ENCODE measurements at places on chromosomes 16 and 17.
A peak's percentile ranks its signal among the peaks of the same experiment; 100 is the strongest.

GRCh38 chr17:43945074-43945829 lies 3.0 kb upstream of the PPY start:
- DNase-seq = no peak

DNA sequence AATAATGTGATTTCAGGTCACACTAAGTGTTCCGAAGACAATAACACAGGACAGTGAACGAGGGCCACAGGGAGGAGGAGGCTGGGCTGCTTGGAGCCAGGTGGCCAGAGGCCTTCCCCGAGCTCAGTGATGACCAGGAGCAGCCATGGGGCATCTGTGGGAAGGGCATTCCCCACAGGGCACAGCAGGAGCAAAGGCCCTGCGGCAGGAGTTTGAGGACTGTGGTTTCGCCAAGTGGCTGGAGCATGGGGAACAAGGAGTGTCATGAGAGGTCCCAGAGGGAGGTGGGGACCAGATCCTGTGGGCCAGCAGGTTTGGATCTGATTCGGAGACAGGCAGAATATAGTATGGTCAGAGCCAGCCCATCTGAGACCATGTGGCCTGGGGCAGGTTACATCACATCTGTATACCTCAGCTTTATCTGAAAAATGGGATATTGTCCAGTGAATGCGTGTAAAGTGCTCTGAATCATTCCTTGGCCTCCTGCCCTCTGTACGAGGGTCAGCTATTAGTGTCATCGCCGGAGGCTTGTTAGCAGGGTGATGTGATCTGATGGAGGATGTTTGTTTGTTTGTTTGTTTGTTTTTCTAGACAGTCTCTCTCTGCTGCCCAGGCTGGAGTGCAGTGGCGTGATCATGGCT lies 176.8 kb downstream of the KATNIP start:
- DNase-seq = no peak

- no peak for DNase-seq
Observed at GRCh38 chr17:74402048-74402447, 29.8 kb upstream of the GPRC5C start.

GRCh38 chr17:52158450-52159042 lies at the start of gene CA10:
Gene CA10 (minus strand): TSS chr17:52158714.
- peak; percentile 24 for DNase-seq

DNA sequence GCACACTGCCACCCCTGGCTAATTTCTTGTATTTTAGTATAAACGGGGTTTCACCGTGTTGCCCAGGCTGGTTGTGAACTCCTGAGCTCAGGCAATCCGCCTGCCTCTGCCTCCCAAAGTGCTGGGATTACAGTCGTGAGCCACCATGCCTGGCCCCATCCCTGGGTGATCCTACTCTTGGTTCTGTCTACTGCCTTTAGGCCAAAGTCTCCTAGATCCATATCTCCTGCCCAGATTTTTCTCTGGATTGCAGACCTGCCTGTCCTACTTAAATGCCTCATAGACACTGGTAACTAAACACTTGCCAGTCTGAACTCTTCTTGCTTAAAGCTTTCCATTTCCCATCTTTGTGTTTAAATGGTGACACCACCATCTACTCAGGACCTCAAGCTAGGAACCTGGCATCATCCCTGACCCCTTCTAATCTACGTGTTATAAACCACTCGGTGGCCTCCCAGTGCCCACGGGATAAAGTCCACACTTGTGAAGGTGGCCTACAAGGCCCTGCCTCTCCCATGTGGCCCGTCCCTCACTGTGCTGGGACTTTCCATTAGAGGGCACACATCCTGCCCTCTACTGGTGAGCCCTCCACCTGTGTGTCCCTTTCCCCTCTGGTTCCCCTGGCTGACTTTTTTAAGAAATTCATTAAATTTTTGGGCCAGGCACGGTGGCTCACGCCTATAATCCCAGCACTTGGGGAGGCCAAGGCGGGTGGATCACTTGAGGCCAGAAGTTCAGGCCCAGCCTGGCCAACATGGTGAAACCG lies 51.1 kb downstream of the USP43 start:
- no peak for DNase-seq

DNA sequence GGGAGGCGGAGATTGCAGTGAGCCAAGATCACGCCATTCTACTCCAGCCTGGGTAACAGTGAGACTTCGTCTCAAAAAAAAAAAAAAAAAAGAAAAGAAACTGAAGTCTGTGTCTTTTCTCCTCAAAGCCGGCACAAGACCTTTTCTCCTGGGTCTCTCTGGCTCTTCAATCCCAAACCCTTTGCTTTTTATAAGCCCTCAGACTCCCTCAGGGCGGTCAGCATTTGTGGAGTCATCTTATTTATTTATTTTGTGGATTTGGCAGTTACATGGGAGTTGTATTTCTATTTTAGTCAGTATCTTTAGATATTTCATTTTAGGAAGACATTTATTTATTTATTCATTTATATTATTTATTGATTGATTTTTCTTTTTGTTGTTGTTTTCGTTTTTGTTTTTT lies 57.7 kb upstream of the MAP3K14 start:
- DNase-seq = no peak

- DNase-seq = no peak
Observed at GRCh38 chr16:15609286-15609649, 33.7 kb downstream of the MARF1 start.

DNA sequence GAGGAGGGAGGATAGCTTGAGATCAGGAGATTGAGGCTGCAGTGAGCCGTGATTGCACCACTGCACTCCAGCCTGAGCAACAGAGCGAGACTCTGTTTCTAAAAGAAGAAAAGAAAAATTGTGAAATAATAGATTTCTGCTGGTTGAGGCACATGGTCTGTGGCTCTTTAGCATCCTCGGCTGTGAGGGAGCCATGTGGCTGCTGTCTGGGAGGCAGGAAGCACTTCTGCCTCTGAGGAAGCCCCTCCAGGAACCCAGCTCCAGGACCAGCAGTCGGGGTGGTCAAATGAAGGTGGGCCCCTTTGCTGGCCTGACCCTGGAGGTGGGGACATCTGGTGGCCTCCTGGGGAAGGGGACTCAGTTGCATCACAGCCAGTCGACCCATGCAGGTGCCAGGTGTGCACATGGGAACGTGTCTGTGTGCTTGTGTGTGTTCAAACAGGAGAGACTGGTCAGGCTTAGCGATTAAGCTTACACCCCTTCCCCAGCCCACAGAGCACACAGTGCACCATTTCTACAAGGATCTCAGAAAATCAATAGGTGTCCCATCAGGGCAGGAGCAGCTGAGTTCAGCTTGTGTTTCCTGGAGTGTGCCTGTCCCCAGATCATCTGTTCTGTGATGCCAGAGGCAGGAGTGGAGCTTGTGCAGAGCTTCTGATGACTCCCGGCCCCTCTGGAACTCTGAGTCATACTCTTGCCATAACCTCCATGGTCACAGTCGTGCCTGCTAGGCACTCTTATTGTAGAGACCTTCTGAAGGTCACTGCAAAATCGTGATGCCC lies 24.3 kb upstream of the MGAT5B start:
- DNase-seq = no peak

DNA sequence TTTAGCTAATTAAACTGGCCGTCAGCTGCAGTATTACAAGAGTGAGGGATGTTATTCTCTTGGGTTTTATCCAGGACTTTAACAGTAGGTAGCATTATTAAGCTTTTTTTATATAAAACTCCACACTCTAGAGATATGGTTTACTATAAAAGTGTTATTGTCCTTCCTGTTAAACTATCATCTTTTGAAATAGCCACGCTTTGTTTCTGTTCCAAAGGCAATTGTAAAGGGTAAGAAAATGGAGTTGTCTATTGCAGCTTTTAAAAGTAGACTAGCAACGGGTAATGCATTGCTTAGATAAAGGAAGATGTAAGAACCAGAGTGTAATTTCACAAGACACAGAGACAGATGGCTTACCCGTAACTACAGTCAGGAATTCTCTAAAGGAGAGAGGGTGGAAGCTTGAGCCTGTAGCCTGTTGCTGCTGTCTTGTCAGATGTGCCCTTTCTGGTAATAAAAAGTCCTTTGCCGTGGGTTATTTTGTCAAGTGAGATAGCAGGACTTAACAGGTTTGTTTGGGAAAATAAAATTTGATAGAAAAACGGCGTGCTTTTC lies 56.4 kb downstream of the WWOX start:
- no peak for DNase-seq

DNA sequence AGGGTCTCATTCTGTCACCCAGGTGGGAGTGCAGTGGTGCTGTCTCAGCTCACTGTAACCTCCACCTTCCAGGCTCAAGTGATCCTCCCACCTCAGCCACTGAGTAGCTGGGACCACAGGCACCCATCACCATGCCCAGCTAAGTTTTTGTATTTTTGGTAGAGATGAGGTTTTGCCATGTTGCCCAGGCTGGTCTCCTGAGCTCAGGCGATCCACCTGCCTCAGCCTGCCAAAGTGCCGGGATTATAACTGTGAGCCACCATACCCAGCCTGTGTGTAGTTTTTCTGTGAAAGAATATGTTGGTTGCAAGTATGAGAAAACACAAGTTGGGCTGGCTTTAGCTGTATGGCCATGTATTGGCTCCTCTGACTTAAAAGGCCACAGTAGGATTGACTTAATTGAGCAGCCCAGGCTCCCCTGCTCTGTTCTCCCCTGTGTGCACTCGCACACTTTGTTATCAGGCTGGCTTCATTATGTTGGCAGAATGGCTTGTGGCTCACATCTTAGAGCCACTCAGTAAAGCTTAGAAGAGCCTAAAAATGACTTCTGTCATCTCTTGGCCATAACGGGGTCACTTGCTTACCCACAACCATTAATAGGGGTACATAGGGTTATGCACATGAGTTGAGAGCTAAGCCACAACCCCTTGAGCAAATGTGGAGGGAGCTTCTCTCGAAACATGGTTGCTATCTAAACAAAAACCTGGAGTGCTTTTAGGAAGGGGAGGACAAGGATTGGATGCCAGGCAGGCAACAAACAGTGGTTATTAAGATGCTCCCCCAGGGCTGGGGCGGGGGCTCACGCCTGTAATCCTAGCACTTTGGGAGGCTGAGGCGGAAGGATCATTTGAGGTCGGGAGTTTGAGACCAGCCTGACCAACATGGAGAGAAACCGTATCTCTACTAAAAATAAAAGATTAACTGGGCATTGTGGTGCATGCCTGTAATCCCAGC lies 6.1 kb downstream of the HAPSTR1 start:
- DNase-seq = no peak

DNA sequence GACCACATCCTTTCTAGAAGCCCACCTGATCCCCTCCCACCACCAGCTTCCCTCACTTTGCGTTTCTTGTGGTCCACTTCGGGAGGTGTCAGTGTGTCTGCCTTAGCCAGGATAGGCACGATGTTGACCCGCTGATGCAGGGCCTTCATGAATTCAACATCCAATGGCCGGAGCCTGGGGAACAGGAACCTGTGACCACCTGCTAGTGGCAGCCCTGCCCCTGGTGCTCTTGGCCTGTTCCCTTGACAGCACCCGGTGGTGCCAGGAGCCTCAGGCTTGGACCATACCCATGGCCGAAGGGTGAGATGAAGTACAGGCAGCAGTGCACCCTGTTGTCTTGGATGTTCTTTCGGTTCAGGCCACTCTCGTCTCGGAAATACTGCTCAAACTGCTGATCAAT lies 7.2 kb upstream of the MTMR4 start:
- no peak for DNase-seq

DNA sequence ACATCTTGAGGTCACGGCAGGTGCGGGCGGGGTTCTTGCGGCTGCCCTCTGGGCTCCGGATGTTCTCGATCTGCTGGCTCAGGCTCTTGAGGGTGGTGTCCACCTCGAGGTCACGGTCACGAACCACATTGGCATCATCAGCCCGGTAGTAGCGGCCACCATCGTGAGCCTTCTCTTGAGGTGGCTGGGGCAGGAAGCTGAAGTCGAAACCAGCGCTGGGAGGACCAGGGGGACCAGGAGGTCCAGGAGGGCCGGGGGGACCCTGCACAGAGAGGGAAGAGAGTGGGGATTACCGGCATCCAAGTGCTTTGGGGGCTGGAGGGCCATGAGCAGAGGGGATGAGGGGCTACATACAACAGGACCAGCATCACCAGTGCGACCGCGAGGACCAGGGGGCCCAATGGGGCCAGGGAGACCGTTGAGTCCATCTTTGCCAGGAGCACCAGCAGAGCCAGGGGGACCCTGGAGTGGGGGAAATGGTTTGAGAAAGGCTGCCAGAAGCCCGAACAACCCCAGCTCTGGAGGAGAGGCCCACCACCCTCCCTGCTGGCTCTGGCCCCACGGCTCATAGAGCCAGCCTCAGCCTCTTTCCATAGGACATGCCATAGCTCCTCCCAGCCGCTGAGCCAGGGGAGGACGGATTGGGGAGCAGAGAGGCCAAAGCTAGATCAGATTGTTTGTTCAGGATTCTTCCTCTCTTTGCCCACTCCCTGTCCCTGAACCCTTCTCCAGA lies 14.6 kb downstream of the COL1A1 start:
- DNase-seq = peak; percentile 87

DNA sequence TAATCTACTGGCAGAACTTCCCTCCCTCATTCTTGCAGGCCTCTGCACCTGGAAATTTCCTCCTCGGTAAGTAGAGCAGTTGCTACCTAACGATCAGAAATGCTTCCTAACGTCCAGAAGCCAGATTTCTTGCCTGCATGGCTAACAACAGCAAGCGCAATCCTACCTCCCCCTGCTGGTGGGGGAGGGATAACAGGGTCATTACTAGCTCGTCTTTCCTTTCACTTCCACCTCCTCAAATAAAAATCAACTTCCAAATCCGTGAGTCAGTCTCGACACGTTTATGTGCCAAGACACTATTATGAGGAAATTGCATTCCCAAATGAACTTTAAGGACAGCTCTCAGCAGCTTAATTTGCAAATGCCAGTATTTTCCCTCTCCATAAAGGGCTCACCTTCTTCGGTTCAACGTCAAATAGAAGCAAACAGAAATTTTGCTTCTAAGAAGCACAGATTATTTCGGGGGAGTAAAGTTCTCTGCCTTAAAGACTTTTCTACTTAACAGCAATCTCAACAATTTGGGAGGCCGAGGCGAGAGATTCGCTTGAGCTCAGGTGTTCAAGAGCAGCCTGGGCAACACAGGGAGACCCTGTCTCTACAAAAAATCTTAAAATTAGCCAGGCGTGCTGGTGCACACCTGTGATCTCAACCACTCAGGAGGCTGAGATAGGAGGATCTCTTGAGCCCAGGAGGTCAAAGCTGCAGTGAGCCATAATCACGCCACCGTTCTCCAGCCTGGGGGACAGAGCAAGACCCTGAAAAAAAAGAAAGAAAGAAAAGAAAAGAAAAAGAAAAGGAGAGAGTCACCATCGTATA lies 188.6 kb upstream of the PSMD7 start:
- DNase-seq = no peak

- DNase-seq = no peak
Observed at GRCh38 chr16:30722443-30722842, 23.5 kb downstream of the SRCAP start.

GRCh38 chr17:57603978-57604377 lies 141.1 kb downstream of the CCDC182 start:
- no peak for DNase-seq

DNA sequence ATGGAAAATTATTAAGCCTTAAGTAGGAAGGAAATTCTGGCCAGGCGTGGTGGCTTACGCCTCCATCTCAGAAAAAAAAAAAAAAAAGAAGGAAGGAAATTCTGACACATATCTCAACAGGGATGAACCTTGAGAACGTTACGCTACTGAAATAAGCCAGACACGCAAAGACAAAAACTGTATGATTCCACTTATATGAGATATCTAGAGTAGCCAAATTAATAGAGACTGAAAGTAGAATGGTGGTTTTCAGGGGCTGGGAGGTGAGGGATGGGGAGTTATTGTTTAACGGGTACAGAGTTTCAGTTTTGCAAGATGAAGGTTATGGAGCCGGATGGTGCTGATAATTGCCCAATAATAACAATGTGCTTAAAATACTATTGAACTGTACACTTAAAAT lies 16.2 kb upstream of the HNF1B start:
- DNase-seq = no peak
